ENCODE measurements at places on chromosomes 5 and 9.
A peak's percentile ranks its signal among the peaks of the same experiment; 100 is the strongest.

- DNase-seq = no peak
These were observed 13.6 kb upstream of the TMOD1 start for GRCh38 chr9:97487861-97488260.

DNA sequence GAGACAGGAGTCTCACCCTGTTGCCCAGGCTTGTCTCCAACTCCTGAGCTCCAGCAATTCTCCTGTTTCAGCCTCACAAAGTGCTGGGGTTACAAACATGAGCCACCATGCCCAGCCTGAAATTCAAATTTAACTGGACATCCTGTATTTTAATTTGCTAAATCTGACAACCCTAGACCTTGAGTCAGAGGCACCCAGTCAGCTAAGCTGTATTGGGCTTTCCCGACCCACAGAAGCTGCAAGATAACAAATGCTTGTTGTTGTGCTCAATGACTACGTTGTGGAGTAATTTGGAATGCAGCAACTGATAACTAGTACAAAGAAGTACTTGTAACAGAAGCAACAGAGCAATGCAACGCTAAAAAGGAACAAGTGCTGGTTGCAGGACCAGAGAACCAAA, 533.1 kb downstream of the NTRK2 start:
- DNase-seq = no peak

GRCh38 chr9:16312962-16313546, 557.4 kb downstream of the BNC2 start:
- DNase-seq = no peak

GRCh38 chr9:133186736-133187135, 22.3 kb downstream of the OBP2B start:
- no peak for DNase-seq

DNA sequence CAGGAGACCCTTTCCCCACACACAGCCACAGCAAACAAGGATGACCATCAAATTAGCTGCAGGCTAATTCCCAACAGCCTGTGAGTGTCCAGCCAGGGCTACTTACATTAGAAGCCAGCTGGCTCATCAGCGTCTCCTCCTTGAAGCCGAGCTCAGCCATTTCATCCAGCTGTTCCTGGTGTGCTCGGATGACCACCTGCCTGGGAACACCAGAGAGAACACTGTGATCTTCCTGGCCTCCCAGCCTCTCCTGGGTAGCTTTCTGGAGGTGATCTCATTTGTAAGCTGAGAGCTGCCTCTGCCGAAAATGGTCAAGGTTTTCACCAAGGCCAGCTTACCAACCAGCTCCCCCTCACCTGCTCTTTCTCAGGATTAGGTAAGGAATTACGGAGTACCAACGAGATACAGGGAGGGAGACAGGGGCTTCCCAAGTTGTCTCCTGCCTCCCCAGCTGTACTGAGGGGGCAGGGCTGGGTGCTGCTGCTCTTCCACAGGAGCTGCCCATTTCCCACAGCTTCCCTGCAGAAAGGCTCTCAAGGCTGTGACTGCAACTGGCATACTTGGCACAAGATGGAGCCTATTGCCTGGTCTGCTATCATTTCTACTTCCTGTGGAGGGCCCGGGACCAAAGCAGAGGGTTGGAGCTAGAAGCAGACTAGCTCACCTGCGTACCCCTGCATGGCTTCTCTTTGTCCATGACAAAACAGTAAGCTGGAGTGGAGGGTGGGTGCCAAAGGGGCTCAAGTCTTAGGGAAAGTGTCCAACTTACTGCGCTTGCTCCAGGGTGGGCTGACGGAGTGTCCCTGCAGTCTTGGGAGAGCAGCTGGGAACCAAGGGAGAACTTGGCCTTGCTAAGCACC, 73.9 kb downstream of the KIF24 start:
- no peak for DNase-seq

DNA sequence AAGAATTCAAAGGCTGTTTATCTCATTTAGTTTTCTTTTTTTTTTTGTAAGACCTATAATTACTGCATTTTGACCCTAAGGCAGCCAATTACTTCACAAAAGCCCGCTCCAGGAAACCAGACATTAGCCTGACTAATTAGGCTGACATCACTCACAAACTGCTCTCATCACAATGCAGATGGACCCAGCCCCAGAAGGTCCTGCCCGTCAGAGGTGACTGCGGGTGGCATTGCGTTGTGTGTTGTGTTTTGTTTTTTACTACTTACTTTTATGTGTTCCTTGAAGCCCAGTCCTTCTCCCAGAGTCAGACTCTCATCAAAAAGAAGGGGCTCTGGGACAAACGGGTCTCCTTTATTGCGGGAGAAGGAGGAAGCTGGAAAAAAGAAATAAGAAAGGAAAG, 172.2 kb downstream of the HSD17B3 start:
- no peak for DNase-seq

DNA sequence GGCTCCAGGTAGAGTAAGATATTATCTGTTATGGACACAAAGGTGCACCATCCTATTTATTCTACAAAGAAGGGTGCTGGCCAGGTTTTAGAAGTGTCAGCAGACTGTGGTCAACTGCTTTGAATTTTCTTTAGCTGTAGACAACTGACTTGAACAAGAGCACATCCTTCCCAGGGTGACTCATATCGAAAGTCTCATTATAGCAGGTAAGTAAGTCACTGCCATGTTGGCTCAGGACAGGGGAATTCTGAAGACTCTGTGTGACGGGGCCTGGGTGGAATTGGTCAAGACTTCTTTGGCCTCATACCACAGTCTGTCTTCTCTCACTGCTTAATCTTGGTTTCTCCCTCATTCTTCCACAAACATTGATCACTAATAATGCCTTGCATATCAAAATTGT, 214.5 kb upstream of the CDH9 start:
- DNase-seq = no peak

- DNase-seq = no peak
These were observed 11.9 kb upstream of the GM2A start for GRCh38 chr5:151240924-151241635.

DNA sequence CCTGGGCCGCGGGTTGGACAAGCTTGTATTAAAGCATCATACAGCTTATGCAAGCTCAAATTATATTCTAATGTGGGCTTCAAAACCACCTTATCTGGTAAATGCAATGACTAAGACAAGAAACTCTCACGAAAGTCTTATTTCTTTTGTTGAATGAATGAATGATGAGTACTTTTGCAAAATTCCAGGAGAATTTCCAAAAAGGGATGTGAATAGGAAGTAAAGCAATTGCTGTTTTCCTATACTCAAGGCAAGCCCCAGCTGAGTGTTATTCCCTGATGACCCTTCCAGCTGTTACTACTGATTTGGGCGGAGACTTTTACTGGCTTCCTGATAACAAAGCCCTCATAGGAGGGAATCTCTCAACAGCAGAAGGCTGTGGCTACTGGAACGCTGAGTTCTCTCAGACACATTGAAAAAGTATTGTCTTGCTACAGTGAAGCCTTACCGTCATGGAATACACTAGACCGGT, 162.8 kb downstream of the SREK1 start:
- DNase-seq = peak; percentile 33

- no peak for DNase-seq
These were observed 92.7 kb upstream of the C6 start for GRCh38 chr5:41306005-41306404.

DNA sequence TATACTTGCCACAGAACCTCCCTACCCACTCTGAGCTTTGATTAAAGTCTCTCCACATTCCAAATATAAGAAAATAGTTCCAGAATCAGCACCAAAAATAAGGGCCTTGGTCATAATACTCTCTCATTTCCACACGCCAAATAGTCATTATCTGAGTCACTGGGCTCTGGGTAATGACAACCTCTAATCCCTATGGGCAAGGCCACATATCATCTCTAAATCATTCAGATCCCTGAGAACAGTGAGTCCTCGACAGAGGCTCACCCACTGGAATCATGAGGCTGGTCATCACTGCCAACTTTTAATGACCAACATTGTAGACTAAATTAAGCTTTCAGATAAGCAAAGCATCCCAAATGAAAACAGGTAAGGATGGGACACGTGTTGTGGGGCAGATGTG, 28.1 kb downstream of the FAM114A2 start:
- DNase-seq = no peak

GRCh38 chr9:35891646-35892045, 14.4 kb upstream of the HRCT1 start:
- DNase-seq = no peak

DNA sequence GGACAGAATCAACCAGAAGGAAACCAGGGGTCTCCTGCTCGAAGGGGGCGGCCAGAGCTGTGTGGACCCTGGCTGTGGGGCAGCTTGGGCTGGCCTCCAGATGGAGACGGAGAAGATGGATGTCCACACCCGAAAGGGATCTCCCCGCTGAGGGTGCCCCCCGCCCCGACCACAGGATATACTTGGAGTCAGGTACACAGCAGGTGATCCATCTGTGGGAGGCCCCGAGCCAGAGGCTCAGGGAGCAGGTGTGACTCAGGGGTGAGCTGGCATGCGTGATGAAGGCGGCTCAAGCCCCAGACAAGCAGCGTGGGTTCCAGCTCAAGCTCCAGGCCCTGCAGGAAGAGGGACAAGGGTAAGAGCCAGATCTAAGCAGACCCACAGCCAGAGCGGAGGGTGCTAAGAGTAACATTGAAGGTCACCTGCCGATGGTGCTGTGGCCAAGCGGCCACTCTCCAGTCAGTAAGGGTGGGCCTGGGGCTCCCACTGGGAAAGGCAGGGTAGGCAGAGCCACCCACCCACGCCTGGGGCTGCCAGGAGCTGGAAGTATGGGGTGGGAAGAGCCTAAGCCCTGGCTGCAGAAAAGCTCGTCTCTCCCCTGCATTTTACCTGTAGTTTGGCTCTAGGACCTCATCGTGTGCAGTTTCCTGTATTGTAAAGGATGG, 30.6 kb upstream of the MVB12B start:
- no peak for DNase-seq

- no peak for DNase-seq
These were observed 323.8 kb downstream of the PRELID2 start for GRCh38 chr5:145511351-145511750.

DNA sequence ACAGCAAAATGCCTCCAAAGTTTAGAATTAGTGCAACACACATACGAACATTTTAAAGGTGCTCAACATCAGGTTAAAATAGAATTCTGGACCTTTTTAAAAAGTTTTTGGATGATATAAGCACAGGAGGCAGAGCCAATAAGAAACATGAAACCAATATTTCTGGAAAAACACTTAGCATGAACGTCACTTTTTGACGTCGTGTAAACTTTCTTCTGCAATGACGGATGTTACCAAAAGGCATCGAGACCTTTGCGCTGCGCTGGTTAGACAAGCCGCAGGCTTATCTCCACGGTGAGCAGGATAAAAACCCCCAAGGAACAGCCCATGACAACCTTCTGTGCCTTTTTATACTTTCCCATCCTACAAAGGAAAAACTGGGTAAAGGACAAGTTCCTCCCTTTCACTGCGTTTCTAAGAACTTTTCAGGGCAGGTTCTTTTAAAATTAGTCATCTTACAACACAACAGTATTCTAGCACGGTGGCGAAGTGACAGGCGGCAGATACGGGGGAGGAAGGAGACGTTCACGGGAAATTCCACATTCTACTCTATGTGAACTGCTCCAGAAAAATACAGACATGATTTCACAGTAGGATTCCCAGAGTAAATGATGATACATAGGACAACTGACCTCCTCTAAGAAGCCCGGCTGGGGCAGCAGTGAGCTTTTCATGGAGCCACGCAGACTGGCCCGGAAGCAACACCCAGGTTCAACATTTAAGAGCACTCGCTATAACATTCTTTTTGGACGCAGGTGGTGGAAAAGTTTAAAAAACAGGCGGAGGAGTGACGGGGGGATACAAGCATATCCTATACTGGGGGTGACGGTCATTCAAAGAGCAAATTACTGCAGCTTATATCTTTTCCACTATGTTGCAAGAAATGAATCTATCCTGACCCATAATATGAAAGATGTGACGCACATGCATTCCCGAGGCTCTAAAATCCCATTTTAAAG, 52.4 kb downstream of the USP20 start:
- no peak for DNase-seq

- DNase-seq = no peak
These were observed 54.1 kb downstream of the USP20 start for GRCh38 chr9:129889122-129889940.
